Stimulated activated CD4-positive, alpha-beta T cell treated with anti-CD3 and anti-CD28 coated beads, Interleukin-1b, Interleukin-23, amount 100 ng/mL, for 4 hours (primary cell): ENCODE measurements at places on chromosomes 5 and 9.

DNA sequence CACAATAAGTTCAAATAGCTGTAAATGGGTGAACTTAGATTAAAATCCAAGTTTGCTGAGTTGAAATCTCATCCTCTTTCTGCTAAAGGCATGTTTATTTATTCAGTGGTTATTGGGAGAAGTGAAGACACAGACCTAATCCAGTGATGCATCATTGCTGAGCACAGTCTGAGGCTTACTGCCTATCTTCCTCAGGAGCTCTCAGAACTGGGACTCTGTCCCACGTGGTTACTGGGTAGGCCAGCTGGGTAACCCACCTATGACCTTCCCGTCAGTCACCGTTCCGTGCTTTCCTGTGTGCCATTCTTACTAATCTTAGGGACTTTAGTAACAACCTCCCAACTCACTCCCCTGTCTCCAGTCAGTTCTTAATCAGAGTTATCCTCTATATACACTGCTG is 226.8 kb upstream of the ATP10B start:
- DNase-seq = no peak

GRCh38 chr5:84725946-84726570 is 341.4 kb upstream of the EDIL3 start:
- no peak for DNase-seq

- no peak for DNase-seq
Observed at GRCh38 chr5:121969660-121970295, 8.0 kb downstream of the SRFBP1 start.

DNA sequence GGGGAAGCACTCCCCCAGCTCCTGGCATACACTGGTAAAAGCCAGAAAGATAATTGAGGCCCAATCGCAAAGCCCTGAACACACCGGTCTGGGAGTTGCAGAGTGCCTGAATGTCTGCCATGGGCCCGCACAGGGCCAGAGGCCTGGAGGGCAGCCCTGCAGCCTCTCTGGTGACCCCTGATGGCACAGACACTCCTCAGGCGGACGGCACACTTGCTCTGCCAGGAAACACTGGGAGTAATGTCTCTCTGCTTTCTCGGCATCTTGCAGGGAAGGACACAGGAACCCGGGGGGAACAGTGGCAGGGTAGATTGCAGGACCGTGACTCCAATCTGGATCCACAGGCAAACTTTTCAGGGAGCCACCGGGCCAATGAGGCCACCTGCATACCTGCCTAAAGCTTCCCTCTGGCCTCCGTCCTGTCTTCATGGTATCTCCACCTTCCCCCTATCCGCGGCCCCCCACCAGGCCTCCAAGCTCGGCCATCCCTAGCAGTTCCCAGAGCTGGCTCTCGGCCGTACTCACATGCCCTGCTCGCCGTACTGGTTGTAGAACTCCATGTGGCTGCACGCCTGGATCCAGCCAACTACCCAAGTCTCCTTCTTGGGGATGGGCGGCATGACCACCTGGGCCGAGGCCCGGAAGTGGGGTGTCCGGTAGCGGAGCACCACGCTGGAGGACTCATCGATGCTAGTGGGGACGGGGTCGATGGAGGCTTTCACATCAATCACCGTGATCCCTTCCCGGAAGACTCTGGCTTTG is 797 bp downstream of the FAM78A start:
- DNase-seq = no peak

DNA sequence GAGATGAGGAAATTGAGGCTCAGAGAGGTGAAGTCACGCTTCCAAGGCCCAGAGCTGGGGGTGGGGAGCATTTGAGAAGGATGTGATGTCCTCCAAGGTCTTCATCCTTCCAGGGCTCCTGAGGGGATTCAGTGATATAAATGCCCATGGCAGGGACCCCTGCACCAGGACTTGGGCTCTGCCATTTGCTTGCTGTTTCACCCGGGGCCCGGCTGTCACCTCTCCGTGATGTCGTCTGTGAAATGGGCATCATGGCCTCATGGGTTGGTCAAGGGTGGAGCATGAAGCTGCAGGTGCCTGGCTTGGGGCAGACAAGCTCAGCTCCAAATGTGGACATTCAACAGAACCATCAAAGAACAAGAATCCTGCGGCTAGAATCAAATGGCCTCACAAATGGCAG is 253.1 kb downstream of the PBX3 start:
- no peak for DNase-seq

GRCh38 chr9:107294756-107295155 is 11.7 kb downstream of the RAD23B start:
- DNase-seq = no peak

DNA sequence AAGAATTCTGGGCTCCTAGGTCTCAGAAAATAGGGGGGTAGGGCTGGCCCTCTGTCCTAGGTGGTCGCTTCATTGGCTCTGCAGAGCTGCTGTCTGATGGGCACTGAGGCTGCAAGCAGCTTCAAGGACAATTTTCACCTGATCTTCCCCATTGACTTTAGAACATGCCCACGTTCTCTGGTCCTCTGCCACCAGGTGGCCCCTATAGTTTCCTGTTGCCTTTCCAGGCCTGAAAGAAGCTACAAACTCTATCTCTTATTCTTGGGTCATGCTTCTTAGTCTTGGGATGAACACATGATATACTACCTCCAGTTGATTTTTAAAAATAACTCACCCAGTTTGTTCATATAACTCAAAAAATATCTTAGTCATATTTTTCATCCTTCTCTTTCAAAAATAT is 26.3 kb downstream of the SPZ1 start:
- peak; percentile 9 for DNase-seq

DNA sequence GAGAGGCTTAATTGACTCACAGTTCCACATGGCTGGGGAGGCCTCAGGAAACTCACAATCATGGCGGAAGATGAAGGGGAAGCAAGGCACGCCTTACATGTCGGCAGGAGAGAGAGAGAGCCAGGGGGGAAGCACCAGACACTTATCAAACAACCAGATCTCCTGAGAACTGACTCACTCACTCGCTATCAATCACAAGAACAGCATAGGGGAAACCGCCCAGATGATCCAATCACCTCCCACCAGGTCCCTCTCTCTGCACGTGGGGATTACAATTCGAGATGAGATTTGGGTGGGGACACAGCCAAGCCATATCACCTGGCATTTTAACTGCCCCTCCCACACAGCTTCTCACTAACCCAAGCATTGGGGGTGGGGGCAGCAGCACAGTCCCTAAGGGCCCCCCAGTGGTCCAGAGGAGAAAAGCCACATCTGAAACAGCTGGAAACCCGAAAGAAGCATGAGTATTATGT is 76.1 kb upstream of the ASS1 start:
- DNase-seq = peak; percentile 2

GRCh38 chr5:132222649-132223038 is 5.0 kb downstream of the P4HA2 start:
- DNase-seq = no peak

DNA sequence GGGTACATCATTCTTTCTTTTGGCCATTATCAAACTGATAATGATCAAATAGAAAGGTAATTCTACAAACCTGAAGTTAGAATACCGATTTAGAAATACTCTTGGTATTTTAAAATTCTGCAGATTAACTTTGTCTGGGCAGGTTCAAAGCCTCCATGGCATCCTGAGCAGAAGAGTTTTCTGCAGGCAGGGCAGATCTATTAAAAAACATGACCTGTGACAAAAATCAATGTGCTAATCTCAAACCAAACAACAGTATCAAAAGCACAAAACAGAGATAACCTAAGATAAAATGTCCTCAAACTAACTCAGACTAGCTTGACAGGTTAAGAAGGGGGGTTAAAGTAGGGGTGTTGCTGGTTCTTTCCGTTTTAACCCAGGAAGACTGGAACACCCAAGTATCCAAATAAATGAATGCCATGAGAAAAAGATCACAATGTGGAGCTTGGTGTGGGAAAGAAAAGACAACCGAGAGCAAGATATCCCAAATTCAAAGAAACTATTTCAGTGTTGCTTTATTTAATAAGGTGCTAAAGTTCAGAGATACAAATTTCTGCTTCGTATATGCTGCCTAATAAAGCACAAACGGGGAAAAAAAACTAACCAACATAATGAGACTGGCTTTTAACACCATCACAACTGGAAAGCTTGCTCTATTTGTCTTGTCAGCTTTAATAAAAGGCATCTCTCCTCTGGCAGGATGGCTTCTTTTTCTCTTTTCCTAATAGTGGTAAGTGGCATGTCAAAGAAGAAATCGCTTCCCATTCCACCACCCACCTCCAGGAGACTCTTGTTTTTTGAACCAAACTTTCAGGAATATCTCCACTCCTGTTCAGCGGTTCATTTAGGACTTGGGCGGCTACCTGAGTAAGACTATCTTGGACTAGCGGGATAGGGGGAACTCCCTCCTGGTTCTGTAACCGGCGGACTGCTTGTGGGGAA is 2.3 kb downstream of the EFNA5 start:
- DNase-seq = no peak

GRCh38 chr5:125411071-125411743 is 664.8 kb upstream of the ZNF608 start:
- DNase-seq = no peak

- no peak for DNase-seq
Observed at GRCh38 chr9:83355729-83356151, 182.5 kb downstream of the FRMD3 start.

DNA sequence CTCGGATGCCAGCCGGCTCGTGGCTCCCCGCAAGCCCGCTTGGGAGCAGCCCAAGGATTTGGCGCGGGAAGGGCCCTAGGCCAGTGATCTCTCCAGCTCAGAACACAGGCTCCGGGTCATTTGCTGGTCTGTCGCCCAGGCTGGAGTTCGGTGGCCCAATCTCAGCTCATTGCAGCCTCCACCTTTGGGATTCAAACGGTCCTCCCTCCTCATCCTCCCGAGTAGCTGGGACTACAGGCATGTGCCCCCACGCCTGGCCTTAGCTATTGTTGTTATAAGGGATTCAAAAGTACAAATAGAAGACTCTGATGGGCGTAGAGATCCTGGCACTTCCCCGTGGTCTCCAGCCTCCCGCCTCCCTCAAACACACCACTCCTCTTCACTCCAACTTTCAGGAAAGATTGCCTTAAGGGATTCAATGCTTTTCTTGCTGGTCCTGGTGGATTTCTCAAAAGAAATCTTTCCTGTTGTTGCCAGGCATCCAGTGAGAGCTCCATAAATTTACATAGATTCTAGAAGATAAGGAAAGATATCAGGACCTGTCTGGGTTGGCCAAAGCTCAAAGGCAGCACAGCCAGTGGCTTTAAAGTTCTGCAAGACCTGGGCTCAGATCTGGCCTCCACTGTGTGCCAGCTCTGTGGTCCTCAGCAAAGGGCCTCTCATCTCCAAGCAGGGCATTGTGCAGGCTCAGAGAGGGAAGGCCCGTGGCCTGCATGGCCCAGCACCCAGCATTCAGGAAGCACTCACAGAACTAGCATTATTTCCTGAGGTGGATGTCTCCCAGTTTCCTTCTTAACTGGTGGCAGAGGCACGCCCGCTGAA is 1.0 kb downstream of the AIF1L start:
- no peak for DNase-seq

DNA sequence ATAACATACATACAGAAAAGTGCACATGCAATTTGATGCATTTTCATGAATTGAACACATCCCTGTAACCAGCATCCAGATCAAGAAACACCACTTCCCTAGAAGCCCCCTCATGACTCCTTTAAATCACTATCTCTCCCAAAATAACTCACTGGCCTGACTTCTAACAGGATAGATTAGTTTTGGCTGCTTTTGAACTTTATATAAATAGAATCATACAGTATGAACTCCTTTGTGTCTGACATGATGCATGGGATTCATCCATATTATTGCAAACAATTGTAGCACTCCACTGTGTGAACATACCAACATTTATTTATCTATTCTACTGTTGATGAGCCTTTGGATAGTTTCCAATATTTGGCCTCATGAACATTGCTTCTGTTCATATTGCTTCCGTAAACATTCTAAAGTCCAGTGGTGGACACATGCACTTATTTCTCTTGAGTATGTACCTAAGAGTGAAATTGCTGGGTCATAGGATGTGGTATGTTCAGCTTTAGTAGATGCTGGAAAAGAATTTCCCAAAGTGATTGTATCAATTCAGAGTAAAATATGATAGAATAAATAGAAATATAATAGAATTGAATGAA is 148.7 kb upstream of the GDNF start:
- DNase-seq = no peak

DNA sequence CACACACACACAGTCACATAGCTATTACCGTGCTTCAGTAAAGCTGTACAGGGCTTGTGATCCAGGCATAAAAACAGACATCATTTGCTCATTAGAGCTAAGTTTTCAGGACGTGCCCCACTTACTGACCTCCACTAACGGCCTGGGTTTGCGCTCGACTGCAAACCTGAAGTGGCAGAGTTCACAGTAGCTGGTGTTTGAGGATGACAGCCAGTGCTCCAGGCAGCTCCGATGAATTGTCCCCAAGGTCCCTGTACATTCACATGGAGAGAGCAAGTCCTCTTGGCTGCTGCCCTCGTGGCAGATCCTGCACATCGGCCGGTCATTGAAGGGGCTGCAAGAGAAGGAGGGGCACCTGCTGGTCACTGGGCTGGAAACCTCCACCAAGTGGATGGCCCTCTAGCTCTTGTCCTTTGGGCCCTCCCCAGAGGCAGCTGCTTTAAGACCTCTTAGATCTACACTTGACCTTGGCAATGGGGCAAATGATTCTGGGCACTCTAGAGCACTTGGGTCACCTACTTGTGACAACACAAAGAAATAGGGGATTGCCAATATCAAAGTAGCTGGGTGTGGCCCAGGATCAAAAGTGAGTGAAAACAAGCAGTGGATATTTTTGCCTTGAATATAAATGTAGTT is 115.4 kb downstream of the MARCHF3 start:
- DNase-seq = no peak

GRCh38 chr5:157611571-157612476 is 36.2 kb upstream of the ADAM19 start:
- no peak for DNase-seq

GRCh38 chr5:14109041-14109747 is 33.9 kb upstream of the TRIO start:
- DNase-seq = no peak

GRCh38 chr5:138956801-138957200 is 81.7 kb upstream of the LRRTM2 start:
- no peak for DNase-seq

DNA sequence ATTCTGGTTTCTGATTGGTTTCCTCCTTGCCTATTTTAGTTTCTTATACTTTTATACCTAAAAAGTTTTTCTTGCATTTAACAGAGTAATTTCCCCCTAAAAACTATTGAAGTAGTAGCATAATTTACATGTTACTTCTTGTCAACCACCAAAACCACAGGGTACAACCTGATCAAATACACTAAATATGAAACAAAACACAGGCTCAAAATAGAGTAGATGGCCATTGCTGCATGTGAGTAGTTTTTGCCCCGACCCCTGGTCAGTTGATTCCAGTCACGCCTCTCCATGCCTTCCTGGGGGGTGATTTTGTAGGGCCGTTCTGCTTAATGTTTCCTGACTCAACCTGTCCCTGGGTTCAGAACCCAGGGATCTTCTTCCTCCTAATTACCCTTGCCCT is 101.8 kb downstream of the TLE4 start:
- no peak for DNase-seq

- DNase-seq = no peak
Observed at GRCh38 chr5:149019679-149020078, 43.2 kb downstream of the SH3TC2 start.

- DNase-seq = no peak
Observed at GRCh38 chr5:135738564-135738875, 95.9 kb upstream of the SLC25A48 start.

- DNase-seq = no peak
Observed at GRCh38 chr5:116764941-116765340, 190.3 kb upstream of the SEMA6A start.

- no peak for DNase-seq
Observed at GRCh38 chr5:80763211-80763610, 108.4 kb upstream of the DHFR start.
